Endothelial cell of umbilical vein (primary cell): ENCODE measurements at places on chromosomes 6 and 20. TPM values are rescaled to one million over a fixed set of nuclear protein-coding genes. Genes with fewer than 3 reads are reported as not detected.

OLIG3 gene
- not detected in 2 replicates for total RNA-seq

GRCh38 chr6:83514866-83515466, 2.6 kb downstream of the PRSS35 start:
- DNase-seq: peak; percentile 75
- no peak overlapping the region for H3K27ac ChIP-seq

GRCh38 chr20:62376112-62377063, 9.3 kb upstream of the LAMA5 start:
- H3K27me3 ChIP-seq: no peaks in the 10 kb centered on the region
- no peaks in the 10 kb centered on the region for H3K36me3 ChIP-seq
- H3K27ac ChIP-seq: no peak overlapping the region
- peaks cover 11% of the 10 kb centered on the region for H3K4me1 ChIP-seq
- no peak for DNase-seq

MATN4 gene
- 0.14 TPM in 1 of 2 replicates, not detected in the other for total RNA-seq

DNA sequence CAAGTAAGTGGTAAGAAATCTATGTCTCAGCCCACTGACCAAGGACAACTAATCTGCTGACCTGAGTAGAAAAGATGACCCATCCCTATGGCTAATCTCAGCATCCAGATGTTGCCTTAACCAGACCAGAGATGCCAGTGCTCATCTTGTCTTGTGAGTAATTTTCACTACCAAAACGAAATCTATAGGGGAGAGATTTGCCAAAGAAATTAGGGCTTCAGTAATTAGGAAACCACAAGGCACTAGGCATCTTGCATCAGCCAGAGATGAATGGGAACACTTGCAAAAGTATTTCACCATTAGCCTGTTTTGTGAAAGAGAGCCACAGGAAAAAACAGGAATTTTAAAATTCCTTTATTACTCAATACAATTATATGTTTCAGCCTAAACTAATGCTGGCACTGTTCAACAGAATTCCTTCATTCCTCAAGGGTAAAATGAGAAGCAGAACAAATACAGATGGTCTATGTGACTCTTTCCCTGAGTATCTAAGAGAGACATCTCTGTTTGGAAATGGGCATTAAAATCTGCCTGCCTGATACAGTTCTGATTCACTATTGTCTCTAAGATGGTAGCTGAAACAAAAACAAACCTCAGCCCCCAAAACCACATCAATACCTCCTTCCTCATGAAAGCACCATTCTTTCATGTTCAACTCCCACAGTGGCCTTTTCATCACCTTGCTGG, 87.8 kb downstream of the GMDS start:
- no peaks in the 10 kb centered on the region for H3K36me3 ChIP-seq
- no peak overlapping the region for H3K4me3 ChIP-seq
- H3K27me3 ChIP-seq: no peaks in the 10 kb centered on the region
- peak; percentile 27 for DNase-seq

DNA sequence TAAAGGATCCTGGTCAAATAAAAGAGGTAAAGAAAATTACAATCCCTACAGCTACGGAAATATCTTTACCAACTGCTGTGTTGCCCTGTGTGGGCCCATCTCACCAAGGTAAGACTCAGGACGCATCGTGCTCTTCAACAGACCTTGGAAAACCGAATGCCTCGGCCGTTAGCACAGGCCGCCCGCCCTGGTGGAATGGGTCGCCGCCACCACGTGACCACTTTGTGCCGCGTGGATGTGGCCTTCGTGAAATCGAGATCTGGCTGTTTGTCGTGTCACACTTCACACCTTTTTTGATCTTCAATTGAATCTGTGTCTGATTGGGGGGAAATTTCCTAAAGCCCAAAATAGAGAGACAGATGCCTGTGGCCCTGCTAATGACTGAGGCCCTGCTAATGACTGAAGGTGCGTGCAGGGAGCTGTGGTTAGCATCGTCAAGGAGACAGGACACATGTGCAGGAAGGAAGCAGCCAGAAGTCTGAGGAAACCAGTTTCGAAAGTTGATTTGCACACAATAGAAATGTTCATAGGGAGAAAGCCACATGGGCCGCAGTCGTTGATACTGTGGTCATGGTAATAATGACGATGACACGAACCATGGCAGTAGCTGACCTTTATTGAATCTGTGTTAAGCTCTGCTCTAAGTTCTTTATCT, 175.7 kb upstream of the SNX9 start:
- peaks cover 11% of the 10 kb centered on the region for H3K4me1 ChIP-seq
- no peak overlapping the region for H3K4me3 ChIP-seq
- DNase-seq: no peak
- H3K27ac ChIP-seq: no peak overlapping the region

DNA sequence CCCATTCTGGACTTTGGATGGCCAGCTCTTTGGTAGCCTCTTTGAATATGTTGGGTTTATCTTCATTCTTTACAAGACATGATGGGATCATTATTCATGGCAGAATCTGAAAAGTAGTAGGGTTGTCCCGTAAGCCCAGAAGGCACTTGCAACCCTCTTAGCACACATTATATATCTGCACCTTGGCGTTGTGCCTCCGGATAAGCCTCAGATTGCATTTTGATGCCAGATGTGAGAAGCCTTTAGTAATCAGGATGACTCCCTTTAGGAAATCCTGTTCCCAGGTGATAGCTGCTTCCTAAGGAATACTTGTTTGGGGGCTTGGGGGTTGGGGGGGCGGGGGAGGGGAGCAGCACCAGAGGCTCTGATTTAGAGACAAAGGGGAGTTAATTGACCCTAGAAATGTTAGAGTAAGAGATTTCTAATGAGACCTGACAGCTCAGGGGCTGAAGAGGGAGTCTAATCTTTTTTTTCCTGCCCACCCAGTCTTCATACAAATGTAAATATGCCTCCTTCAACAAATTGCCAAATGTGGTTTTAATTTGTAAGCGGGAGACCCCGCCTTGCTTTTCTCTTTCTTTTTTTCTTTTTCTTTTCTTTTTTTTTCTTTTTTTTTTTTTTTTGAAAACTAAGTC, 55.1 kb downstream of the JAG1 start:
- H3K27ac ChIP-seq: no peak overlapping the region
- H3K4me3 ChIP-seq: no peak overlapping the region
- H3K36me3 ChIP-seq: no peaks in the 10 kb centered on the region
- peaks cover 21% of the 10 kb centered on the region for H3K4me1 ChIP-seq
- no peak for DNase-seq
- no peaks in the 10 kb centered on the region for H3K27me3 ChIP-seq

DNA sequence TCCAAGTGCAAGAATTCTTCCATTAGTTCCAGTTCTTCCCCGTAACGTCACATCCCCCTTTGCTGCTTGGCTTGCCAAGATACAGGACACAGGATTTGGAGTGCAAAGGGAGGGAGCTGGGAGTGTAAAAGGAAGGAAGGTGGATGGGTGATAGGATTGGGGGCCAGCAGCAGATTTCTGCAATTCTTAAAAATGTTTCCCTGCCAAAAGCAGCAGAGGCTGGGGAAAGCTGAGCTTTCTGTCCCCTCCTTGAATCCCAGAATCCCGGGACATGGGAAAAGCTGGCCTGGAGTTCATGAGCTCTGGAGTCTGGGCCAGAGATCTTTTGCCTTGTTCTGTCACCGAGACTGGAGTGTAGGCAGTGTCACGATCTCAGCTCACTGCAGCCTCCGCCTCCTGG, 60.0 kb upstream of the EPB41L1 start:
- H3K36me3 ChIP-seq: no peaks in the 10 kb centered on the region
- peaks cover 29% of the 10 kb centered on the region for H3K4me1 ChIP-seq
- no peak overlapping the region for H3K4me3 ChIP-seq

GRCh38 chr6:27791182-27791943, 120.8 kb downstream of the OR2B2 start:
- H3K27ac ChIP-seq: no peak overlapping the region
- H3K36me3 ChIP-seq: no peaks in the 10 kb centered on the region
- H3K4me1 ChIP-seq: peaks cover 7% of the 10 kb centered on the region
- DNase-seq: peak; percentile 88

FOXF2 gene
- not detected in 2 replicates for total RNA-seq

- no peaks in the 10 kb centered on the region for H3K27me3 ChIP-seq
- DNase-seq: peak; percentile 92
- no peak overlapping the region for H3K4me3 ChIP-seq
- H3K4me1 ChIP-seq: peaks cover 15% of the 10 kb centered on the region
Measured at GRCh38 chr6:30828027-30828962, 56.0 kb upstream of the DDR1 start.

DNA sequence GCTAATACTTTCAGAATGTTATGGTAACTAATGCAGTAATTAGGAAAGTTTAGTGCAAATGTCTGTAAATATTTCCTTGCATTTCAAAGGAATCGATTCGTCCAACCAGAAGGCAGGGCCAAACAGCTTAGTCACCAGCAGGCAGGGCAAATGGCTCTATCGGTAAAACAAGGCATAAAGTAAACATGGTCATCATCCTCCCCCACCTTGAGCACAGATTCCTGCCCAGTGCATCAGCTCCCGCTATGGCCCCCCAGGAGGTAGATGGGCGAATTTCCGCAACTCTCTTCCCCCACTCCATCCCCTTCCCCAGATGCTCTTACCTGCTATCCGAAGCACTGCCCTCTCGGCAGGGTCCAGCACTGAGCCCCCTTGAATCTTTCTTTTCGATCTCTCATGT, 103.8 kb upstream of the BEND6 start:
- H3K4me1 ChIP-seq: peaks cover 29% of the 10 kb centered on the region
- peak; percentile 53 for DNase-seq

BPHL gene
- total RNA-seq: 14.8 and 16.6 TPM in 2 replicates

SLC26A8 gene
- not detected in 2 replicates for total RNA-seq

DNA sequence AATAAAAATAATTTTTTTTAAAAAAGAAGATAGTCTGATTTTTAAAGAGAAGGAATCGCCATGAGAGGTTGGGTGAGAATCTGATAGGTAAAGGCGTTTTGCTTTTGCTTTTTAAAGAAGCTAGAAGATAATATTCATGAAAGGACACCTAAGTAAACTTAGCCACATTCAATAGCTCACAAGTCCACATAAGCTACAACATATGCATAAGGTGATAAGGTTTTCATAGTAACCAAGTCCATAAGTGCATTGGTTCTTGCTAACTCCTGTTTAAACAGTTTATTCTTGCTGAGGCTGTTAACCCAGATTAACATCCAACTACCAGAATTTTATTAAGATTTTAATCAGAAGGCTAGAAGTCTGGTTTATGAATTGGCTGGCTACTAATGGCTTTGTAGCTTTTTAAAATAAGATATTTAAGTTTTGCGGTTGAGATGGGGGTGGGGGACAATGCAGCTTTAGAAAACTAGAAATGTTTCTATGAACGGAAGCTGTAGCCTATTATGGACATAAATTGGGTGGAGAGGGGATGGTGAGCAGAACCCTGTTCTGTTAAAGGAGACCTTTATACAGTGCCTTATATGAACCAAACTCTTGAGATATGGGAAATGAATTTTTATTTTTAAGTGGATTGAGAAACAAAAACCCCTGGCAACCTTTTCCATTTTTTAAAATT, 235.1 kb downstream of the ZFAND3 start:
- no peaks in the 10 kb centered on the region for H3K27me3 ChIP-seq
- no peaks in the 10 kb centered on the region for H3K36me3 ChIP-seq
- H3K4me3 ChIP-seq: no peak overlapping the region
- H3K4me1 ChIP-seq: no peaks in the 10 kb centered on the region

DNA sequence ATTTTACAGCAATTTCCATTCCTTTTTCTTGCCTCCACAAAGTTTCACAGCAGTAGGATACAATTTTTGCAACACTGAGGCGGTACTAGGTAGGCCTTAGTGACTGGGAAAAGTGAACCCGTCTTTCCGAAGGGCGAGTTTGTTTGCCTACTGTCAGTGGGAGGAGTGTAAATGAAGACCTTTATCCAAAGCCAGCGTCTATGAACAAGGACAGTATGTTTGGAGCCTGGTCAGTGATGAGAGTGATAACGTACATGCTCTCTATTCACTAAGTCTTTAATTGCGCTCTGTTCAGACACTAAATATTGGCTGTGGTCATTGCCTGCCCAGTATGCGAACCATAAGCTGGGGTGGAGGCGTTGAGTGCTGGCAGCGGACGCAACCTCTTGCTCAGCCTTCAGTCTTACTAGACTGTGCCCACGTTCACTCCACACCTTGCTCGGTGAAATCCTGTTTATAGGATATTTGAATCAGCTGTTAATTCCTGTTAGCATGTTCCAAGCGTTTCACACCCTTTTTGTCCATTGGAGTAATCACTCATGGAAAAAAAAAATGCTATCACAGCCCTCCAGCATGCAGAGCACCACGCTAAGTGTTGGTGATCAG, 145.5 kb downstream of the TMEM242 start:
- no peak overlapping the region for H3K27ac ChIP-seq
- peaks cover 3% of the 10 kb centered on the region for H3K36me3 ChIP-seq
- no peak for DNase-seq
- H3K4me1 ChIP-seq: no peaks in the 10 kb centered on the region
- H3K27me3 ChIP-seq: no peaks in the 10 kb centered on the region
- H3K4me3 ChIP-seq: no peak overlapping the region

- no peaks in the 10 kb centered on the region for H3K27me3 ChIP-seq
- H3K4me3 ChIP-seq: no peak overlapping the region
- no peaks in the 10 kb centered on the region for H3K36me3 ChIP-seq
- no peak for DNase-seq
Measured at GRCh38 chr6:64861039-64861651, 845.9 kb downstream of the EYS start.

DNA sequence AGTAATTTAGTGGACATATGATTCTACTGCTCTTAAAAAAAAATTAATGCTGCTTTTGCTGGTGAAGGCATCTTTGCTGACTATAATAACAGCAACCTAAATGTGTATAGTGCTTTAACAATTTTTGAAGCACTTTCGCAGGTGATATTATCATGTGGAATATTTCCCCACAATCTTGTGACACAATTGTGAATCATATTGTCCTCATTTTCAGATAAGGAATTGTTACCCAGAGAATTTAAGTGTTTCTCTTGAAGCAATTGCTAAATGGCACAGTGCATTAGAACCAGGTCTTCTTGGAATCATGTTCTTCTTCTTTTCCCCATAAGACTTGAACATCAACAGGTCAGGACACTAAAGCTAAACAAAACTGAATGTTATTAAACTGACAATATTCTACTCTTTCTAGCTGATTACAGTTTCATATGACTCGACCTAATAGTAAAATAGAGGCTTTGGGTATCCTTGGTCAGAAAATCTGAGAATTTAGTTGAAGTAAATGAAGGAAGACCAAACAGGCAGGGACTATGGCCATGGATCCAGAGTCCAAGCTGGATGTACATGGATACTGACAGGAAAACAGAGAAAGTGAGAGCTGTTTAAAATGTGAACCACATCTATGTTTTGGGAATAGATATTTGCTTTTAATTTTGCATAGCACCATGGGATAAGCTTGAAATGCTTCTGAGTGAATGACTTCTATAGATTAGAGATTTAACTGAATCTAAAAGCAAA, 121.8 kb upstream of the SLC35B3 start:
- H3K27me3 ChIP-seq: no peaks in the 10 kb centered on the region
- no peaks in the 10 kb centered on the region for H3K36me3 ChIP-seq
- H3K27ac ChIP-seq: no peak overlapping the region
- H3K4me1 ChIP-seq: no peaks in the 10 kb centered on the region

GRCh38 chr6:158729906-158730540, 80.2 kb downstream of the SYTL3 start:
- H3K4me1 ChIP-seq: no peaks in the 10 kb centered on the region
- H3K27me3 ChIP-seq: no peaks in the 10 kb centered on the region
- H3K27ac ChIP-seq: no peak overlapping the region
- DNase-seq: no peak
- no peak overlapping the region for H3K4me3 ChIP-seq

ASIP gene
- not detected in 2 replicates for total RNA-seq

GRCh38 chr6:83273596-83273995, 80.4 kb downstream of the RWDD2A start:
- no peaks in the 10 kb centered on the region for H3K27me3 ChIP-seq
- H3K36me3 ChIP-seq: no peaks in the 10 kb centered on the region
